ENCODE measurements at places on chromosomes 6 and 20. TPM values are rescaled to one million over a fixed set of nuclear protein-coding genes. Genes with fewer than 3 reads are reported as not detected.

DNA sequence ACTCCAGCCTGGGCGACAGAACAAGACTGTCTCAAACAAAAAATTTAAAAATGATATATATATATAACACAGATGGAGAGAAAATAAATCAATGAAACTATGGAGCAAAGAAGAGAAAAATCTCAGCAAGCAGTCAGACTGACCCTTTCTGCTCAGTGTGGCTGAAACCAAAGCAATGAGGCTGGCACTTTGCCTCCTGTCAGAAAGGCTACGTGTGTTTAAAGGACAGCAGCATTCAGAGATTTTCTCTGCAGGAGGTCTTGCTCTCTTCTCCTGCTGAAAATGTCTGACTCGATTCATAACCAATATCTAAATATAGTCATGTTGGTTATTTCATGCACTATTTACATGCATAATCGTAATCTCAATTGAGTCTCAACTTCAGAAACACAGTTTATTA lies 527.0 kb upstream of the JARID2 start:
- no peak for DNase-seq

DNA sequence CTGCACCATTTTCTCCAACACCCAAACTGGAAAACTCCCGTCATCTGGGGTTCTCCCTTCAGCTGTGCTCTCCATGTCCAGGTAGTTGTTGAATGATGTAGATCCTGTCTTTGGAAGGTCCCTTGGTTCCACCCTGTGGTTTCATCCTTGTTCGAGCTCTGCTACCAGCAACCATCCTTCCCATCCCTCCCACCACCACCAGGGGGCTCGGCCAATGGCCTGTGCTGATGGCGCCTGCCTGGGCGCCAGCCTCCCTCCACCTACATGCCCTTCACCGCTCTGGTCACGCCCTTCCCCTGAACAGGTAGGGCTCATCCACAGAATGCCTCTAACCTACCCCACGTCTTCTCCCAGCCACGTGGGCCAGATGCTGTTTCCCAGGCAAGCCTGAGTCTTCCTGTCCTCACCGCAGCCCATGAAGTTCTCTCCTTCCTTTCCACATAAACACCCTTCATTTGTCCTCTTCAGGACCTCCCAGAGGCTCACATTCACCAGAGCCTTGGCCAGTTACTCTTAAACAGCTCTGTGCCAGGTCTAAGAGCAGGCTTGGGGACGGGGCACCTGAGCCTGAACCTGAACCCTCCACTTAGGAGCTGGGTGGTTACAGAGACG lies 75.1 kb upstream of the DUSP22 start:
- DNase-seq: peak; percentile 24

DNA sequence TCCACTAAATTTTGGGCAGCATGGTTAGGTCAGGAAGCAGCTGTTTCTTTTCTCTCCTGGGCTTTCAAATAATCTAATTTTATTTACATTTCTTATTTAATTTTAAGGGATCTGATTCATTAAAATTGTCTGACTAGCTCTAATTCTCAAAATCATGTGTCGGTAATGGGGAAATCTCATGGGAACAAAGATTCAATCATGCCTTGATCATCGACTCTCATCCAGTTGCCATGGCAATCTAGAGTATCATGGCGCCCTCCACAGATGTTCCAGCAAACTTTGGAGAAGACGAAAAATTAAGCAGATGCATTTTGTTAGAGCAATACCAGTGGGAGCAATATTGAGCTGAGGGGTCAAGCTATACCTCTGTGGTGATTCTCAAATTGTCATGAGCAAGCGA lies 358.0 kb upstream of the CDH4 start:
- DNase-seq: no peak

DNA sequence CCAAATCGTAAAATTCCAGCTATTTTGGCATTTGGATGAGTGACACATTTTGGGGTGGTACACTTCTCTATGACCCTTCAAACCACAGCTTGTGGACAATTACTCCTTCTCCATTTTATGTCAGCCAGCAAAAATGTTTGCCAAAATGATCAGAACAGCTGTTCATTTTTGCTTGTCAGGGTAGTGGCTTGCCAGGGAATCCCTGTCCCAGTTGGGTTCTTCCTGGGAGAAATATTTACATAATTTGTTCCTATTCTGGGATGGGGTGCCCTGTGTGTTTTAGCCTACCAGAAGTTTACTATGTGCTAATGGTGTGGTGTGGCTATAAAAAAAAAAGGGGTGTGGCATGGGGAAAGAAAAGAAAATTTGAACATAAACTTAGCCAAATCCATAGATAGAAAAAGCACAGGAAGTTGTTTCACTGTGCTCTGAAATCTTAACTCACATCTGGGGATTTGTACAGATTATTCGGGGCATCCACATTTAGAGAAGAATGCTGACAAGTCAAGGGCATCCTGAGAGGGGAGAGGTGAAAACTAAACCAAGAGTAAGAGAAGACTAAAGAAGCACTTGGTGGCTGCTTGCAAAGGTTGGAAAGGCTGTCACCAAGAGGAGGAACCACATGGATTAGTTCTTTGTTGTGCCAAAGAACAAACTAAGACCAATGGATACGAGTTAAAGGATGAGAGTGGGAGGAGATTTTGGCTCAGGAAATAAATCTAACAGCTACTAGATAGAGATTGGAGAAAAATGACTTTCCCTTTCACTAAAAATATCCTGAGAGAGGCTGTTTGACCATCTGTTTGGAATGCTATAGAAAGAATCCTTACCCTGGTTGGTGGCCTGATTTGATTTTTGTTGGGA lies 55.2 kb upstream of the RBM24 start:
- DNase-seq: no peak

- peak; percentile 32 for DNase-seq
These were observed at the start of gene PPP1R16B for GRCh38 chr20:38805502-38805957. Gene PPP1R16B (plus strand): TSS chr20:38805697. CDS start chr20:38835926, 30,229 bp downstream.

- no peak for DNase-seq
These were observed 466 bp upstream of the BFSP1 start for GRCh38 chr20:17531665-17532025.

DNA sequence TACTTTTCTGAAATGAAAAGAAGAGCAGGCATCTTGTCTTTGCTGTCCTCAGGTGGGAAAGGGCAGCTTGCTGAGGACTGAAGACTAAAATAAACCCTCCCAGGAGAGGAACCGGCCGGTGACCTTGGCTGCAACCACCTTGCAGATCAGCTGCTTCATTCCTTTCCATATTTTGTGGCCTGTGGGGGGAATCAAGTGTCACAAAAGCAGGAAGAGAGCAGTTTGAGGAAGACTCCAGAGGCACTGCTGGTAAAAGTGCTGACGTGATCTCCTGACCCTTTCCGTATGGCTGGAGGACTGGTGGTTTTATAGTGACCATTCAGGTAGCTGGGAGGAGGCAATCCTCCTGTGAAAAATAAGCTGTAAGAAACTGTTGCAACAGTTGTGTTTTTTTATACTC lies 157.0 kb downstream of the PLCB4 start:
- DNase-seq: no peak

RGS17 gene
- 3.1 TPM for total RNA-seq

CLPSL1 gene
- not detected for total RNA-seq
